ENCODE measurements at places on chromosomes 1 and 21.
A peak's percentile ranks its signal among the peaks of the same experiment; 100 is the strongest.

- no peak for DNase-seq
These were observed 119.6 kb upstream of the BRINP3 start for GRCh38 chr1:190597294-190597693.

- no peak for DNase-seq
These were observed 45.8 kb upstream of the CYP2J2 start for GRCh38 chr1:59972216-59972927.

- DNase-seq: peak; percentile 6
These were observed 154.5 kb upstream of the C1orf87 start for GRCh38 chr1:60228041-60228491.

GRCh38 chr1:162498496-162498810 is 835 bp downstream of the UHMK1 start:
- DNase-seq: no peak

DNA sequence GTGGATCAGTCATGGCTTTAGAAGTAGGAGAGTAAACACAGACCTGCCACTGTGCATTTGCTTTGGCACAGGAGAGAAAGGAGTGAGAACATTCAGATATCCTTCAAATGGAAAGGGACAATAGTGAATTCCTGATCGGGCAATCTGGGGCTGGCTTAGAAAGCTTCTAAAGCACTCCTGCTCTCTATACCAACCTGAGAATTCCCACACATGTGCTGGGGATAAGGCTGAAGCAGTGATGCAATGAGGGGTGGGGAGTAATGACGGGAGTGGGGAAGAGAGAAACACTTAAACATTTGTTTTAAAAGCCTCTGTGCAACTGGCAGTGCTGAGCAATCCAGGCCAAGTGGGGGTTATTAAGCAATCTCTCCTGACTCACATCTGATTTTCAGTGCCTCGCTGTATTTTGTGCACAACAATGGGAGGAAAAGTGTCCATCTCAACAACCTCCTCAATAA is 108.8 kb downstream of the KIAA0319L start:
- DNase-seq: peak; percentile 90

GRCh38 chr1:68495532-68495931 is 1.4 kb downstream of the DEPDC1 start:
- DNase-seq: no peak

DNA sequence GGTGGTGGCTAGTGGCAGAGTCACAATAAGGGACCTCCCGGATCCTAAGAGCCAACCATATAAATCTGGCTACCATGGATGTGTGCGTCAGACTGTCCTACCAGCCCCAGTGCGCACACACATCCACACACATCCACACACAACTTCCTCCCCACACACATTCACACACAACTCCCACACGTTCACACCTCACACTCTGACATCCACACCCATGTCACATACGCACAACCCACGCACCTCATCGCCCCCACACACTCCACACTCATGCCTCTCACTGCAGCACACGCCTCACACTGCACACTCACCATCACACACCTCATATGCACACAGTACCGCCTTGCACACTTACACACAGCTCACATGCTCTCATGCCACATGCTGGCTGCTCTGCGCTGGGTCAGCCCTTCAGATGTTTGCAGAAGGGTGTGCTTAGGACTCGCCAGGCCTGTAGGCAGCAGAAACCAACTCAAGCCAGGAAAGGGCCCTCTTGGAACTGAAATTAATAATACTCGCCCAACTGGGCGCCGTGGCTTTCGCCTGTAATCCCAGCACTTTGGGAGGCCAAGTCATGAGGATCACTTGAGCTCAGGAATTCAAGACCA is 3.0 kb downstream of the LDLRAD2 start:
- no peak for DNase-seq

DNA sequence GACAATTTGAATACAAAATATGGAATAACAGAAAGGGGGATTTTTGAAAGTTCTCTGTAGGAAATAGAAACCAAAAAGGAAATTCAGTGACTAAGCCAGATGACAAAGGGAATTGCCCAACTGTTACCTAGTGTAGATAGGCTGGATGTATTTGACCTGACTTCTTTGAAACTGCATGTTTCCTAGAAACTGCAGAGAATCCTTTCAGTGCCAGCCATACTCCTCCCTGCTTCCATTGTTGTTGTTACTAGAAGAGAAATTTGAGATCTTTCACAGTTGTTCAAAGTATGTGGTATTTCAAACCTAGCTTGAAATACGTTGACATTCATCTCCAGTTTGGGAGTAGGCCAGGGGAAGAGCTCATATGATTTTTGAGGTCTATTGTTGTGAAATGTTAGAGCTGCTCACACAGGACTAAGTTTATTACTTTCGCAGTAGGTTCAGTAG is 1.8 kb upstream of the GBP5 start:
- DNase-seq: peak; percentile 87

GRCh38 chr1:206770531-206771337 is at the start of gene IL19:
TSS of gene IL19 (plus strand) at chr1:206770773. CDS start at chr1:206836663, 65,890 bp downstream.
- DNase-seq: no peak

DNA sequence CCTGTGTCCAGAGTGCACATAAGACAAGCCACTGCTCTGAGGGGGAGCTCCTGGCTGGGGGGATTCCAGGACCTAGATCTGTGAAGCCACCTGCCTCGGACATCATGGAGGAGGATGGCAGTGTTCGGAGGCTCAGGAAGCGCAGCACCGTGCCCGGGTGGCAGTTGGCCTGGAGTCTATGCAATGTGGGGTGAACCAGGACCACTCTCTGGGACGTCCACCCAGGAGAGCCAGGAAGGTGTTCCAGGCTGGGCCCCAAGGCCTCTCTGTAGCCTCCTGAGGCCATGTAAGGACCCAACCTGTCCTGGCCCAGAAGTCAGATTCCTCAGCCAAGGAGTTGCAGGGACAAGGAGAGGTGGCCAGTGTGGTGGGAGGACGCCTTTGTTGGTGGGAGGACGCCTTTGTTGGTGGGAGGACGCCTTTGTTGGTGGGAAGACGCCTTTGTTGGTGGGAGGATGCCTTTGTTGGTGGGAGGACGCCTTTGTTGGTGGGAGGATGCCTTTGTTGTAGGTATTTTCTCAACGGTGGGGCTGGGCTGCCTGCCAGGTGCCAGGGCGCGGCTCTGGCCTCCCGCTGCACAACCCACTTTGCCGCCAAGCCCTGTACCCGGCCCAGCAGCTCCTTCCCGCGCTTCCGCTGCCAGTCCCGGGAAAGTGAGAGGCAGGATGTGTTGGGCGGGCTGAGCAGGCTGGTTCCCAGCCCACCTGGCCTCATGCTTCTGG is 30.6 kb upstream of the BMP8B start:
- no peak for DNase-seq

DNA sequence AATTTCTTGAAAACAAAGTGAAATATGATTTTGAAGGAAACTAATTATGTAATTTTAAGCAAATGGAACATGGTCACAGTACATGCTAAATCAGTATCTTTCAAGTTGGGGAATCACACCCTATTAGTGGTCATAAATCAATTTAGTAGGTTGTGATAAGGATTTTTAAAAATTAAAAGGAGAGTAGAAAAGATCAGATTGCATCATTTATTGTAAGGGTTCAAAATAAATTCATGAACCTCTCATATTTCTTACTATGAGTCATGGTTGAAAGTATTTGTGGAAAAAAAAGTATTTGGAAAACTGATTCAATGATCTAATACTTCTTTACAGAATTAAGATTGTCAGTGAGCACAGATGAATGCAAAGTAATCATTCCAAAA is 14.6 kb downstream of the ADSS2 start:
- DNase-seq: no peak

- peak; percentile 29 for DNase-seq
These were observed 6.4 kb upstream of the E2F2 start for GRCh38 chr1:23537296-23537973.

DNA sequence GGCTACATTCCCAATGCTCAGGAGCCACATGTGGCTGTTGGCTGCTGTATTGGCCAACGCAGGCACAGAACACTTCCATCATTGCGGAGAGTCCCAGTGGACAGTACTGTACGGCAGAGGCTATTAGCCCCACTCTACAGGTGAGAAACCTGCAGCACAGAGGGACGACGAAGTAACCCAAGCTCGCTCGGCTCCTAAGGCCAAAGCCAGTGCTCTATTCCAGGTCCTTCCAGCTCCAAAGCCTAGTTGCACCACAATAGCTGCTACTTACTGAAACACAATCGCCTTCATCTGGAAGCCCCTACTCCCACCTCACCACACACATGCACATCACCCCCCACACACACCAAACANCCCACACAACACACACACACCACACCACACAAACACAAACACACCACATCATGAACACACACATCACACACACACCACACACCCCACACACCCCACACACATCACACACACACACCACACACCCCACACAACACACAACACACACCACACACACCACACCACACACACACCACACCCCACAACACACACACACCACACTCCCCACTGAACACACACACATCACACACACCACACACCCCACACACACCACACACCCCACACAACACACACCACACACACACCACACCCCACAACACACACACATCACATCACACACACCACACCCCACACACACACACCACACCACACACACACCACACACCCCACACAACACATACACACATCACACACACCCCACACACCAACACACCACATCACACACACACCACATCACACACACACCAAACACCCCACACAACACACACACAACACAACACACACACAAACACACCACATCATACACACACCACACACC is 3.2 kb downstream of the LYPD8 start:
- no peak for DNase-seq

DNA sequence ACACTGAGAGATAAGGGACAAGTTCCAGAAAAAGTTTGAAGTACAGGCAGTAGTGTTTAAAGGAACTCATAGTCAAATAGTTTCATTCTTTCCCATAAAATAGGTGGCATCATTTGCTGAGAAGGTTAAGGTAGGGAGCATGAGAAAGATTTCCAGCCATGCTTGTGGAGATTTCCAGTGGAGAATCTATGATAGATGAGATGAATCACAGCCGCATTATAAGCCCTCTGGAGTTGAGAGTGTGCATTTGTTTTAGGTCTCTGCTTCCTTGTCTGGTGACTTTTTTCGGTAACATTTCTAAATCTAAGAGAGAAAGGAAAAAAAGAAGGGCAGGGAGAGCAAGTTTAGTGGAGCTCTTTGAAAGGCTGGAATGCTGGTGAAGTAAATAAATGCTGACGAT is 108.7 kb downstream of the DISP1 start:
- no peak for DNase-seq

GRCh38 chr1:213790565-213790964 is 197.2 kb upstream of the PROX1 start:
- no peak for DNase-seq

- no peak for DNase-seq
These were observed 14.3 kb downstream of the BTG3 start for GRCh38 chr21:17598437-17598836.

DNA sequence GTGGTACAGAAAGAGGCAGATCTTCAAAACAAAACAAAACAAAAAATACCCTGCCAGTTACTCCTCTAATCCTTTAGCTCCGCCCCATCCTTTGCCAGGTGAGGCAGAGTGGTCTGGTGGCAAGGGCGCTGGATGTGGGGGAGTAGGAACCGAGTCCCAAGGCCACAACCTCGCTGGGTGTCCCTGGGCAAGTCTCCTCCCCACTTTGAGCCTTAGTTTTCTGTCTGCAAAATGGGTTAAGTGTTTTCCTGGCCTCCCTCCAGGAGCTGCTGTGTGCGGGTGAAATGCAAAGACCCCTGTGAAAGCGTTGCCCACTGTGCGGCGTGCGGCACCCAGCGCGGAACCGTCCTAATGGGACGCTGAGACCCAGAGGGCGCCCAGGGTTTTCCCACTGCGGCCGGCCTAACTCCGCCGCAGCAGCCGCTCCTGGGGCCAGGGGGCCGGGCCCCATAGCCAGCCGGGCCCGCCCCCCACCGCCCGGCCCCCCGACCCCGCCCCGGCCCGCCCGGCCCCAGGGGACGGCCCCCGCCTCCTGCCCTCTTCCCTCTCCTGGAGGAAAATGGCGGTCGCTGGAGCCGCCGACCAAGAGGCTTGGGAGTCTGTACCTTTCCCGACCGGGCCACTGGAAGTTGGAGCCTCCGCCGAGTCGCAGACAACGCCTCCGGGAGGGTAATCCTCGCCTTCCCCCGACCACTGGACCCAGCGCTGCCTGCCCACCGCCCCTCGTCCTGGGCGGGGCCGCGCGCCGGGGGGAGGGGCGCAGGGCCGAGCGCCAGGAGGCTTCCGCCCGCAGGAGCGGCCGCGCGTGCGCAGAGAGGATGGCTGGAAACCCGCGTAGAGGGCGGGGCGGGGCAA is at the start of the genes ERMAP and SVBP:
ERMAP (plus strand) TSS at position 538 of the 855 bp plus-strand sequence. CDS start 13,327 bp downstream, outside the sequence.
SVBP (minus strand) TSS at position 813 of the 855 bp plus-strand sequence. CDS start 853 bp downstream, outside the sequence.
- no peak for DNase-seq

GRCh38 chr1:204194080-204194479 is 2.2 kb downstream of the KISS1 start:
- no peak for DNase-seq

DNA sequence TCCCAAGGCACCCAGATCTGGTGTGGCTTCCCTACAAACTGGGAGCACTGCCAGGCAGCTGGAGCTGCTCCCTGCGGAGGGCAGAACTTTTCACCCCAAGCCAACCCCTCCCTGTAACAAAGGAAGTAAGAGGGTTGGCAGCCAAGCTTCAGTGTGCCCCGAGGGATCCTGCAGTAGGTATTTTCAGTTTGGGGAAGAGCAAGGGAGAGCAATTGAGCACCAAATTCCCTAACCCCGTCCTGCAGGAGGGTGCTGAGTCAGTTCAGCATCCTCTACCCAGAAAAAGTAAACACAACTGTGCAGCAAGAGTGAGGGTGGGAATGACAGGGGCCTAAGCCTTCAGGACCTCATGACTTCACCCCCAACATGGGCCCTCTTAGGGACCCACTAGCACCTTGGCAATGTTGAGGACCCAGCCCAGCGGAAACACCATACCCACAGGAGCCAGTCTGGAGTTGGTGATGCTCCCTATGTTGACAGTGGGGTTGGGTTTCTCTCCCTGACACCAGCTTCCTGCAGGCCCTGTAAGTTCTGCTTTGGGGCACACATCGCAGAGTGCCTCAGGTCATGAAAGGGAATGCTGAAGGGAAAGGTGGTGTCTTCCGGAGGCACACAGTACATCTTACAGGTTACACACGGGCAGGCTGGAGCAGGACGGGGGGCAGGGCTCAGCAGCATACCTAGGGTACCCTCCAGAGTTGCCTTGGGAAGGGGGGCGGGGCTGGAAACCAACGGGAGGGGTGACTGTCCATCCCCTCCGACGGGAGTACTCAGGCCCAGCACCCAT is 14.8 kb downstream of the SH3BP5L start:
- DNase-seq: peak; percentile 25

DNA sequence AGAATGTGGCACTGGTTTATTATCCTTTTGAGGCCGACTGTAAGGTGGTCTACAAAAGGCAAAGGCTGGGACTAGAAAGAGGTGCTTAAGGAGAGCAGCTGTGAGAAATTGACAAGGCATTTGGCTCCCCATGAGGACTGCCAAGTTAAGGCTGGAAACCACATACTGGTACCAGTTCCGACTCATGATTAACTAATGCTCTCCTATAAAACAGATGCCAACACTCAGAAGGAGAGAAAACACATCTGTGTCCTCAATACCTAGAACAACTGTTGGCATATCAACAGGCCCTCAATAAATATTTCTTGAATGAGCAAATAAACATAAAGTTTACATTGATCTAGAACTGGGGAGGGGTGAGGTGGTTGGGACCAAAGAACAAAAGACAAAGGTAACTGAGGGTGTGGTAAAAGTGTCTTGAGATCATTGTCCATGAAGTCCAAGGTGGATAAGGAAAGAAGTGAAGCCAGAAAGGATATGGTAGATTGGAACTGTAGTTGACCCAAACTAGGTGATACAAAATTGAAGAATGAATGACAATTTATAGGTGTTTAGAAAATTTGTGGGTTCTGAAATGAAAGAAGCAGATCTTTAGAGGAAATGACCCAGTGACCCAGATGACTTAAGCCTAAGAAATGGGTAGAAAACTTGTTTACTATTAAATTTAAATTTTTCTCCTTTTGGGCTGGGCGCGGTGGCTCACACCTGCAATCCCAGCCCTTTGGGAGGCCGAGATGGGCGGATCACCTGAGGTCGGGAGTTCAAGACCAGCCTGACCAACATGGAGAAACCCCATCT is 16.9 kb upstream of the MCL1 start:
- DNase-seq: no peak
